Upper lobe of right lung (tissue), 1 donor: ENCODE measurements at places on chromosomes 16 and 17. TPM values are rescaled to one million over a fixed set of nuclear protein-coding genes. Genes with fewer than 3 reads are reported as not detected.

Gene STH
- total RNA-seq: not detected

Gene TBC1D3G
- total RNA-seq: not detected

Gene CENPX
- 40.2 TPM for total RNA-seq

Gene UTS2R
- not detected for total RNA-seq

Gene CRISPLD2
- total RNA-seq: 61.9 TPM

Gene ZNF286A
- total RNA-seq: 11.6 TPM

Gene KIF2B
- total RNA-seq: not detected

DNA sequence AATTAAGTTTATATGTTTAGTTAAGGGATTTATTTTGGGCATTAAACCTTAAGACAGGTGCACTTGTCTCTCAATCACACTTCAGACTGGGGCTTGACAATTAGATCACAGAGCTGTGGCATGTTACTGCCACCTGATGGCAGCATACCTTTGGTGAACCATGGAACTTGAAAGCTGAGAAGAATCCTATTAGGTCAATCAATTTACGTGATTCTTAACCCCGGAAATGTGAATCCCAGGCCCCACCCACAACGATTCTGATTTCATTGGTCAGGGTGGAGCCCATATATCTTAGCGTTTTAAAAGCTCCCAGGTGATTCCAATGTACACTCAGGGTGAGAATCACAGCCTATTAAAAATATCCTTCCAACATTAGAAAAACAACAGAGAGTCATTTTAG, 91.0 kb downstream of the GSG1L start:
- H3K27ac ChIP-seq: no peak overlapping the region
- no peak overlapping the region for H3K4me3 ChIP-seq
- H3K27me3 ChIP-seq: peaks cover 6% of the 10 kb centered on the region
- H3K36me3 ChIP-seq: no peaks in the 10 kb centered on the region
- DNase-seq: peak; percentile 21

- H3K27me3 ChIP-seq: no peaks in the 10 kb centered on the region
- no peaks in the 10 kb centered on the region for H3K4me1 ChIP-seq
- H3K36me3 ChIP-seq: no peaks in the 10 kb centered on the region
- DNase-seq: no peak
- H3K27ac ChIP-seq: no peak overlapping the region
- H3K4me3 ChIP-seq: no peak overlapping the region
Measured at GRCh38 chr17:37674511-37674910, 31.3 kb upstream of the DDX52 start.

DNA sequence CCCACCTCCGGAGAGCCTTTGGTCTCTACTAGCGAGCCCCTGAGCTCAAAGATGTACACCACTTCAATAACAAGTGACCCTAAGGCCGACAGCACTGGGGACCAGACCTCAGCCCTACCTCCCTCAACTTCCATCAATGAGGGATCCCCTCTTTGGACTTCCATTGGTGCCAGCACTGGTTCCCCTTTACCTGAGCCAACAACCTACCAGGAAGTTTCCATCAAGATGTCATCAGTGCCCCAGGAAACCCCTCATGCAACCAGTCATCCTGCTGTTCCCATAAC, 702 bp downstream of the SPN start:
- no peaks in the 10 kb centered on the region for H3K27me3 ChIP-seq
- no peak for DNase-seq
- H3K36me3 ChIP-seq: no peaks in the 10 kb centered on the region

DNA sequence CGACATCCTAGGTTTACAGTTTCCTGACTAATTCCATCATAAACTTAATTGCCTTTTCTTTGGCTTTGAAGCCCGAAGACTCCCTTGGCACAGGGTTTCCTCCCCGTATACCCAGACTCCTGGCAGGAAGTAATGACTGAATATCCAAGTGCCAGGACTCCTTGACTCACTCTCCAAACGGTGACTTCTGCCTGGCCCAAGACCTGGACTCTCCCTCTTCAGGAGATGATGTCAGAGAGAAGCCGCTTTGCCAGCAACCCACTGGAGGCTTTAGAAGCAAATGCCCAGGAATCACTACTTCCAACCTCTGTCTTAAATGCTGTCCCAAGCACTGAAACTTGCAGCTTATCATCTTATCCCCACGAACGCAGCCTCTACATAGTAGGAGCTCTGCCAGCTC, 146.5 kb downstream of the RGS9 start:
- no peak overlapping the region for H3K4me3 ChIP-seq
- DNase-seq: no peak
- no peaks in the 10 kb centered on the region for H3K36me3 ChIP-seq
- no peaks in the 10 kb centered on the region for H3K27me3 ChIP-seq
- no peak overlapping the region for H3K27ac ChIP-seq

DNA sequence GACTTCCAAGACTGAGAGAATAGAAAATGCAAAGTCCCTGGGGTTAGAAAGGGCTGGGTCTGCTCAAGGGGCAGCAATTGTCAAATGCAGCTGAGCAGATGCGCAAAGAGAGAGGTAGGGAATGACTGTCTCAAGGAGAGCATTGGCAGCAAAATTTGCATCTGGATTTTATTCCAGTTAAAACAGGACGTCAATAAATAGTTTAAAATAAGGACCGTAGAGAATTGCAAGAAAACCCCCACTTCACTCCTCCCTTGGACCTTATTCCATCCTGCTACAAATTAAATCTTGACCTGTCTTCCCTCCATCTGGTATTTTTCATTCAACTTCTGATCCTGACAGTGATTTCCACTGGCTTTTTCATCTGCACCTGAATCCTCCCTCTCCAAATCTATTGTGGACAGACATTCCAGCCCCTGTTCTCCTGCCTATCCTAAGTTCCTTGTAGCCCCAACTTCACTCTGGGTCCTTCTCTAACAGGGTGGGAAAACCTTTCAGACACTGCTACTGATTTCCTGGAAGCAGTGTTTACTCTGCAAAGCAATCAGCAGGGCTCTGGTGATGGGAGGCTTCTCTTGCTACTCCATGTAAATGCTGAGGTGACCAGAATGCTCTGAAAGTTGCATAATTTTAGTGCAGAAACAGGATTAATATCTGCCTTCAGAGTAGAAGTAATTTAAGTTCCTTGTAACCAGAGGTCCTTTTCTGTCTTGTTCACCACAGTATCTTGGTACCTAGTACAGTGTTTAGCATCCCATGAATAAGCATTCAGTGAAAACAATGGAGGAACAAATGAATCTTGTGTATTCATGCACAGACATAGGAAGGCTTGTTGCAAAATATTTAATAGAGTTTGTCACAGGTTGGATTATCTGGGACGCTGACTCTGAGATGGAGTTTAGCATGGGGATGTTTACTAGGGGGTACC, 79.2 kb downstream of the CDH11 start:
- no peaks in the 10 kb centered on the region for H3K4me1 ChIP-seq
- no peak for DNase-seq
- no peak overlapping the region for H3K4me3 ChIP-seq
- no peaks in the 10 kb centered on the region for H3K36me3 ChIP-seq

DNA sequence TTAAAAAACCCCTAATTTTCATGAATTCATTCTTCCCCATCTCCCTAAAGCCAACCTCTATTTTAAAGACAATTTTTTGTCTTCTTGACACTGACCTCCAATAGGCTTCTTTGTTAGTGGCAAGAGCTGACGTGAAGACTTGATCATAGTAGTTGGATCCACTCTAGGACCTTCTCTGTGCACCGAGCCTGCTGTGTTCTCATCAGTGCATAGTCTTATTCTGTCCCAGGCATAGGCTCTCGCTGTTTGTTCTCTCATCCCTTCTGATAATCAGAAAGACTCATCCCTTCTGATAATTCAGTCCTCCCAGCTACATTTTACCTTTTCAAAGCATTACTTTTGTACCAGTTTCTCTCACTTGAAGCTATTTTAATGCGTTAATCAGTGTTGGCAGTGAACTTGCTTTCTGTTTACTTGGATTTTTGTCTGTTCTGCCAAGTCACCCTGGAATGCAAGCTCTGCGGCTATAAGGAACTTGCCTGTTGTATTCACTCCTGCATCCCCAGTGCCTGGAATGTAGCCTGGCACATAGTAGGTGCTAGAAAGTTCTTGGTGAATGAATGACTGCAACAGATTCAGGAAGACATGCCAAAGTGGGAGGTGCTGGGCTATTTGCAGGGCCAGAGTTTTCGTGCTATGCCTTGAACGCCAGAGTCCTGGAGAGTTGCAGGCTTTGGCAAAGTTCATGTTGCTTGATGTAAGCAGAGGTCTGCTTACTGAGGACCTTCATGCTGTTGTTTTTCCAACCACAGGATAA, 147.6 kb upstream of the MPHOSPH6 start:
- H3K27ac ChIP-seq: no peak overlapping the region
- H3K36me3 ChIP-seq: no peaks in the 10 kb centered on the region
- peaks cover 4% of the 10 kb centered on the region for H3K4me1 ChIP-seq
- H3K27me3 ChIP-seq: no peaks in the 10 kb centered on the region

- H3K4me1 ChIP-seq: no peaks in the 10 kb centered on the region
- no peak for DNase-seq
- H3K27ac ChIP-seq: no peak overlapping the region
- H3K27me3 ChIP-seq: no peaks in the 10 kb centered on the region
Measured at GRCh38 chr16:84847564-84848355, 28.0 kb downstream of the CRISPLD2 start.

- H3K4me1 ChIP-seq: peaks cover 65% of the 10 kb centered on the region
- no peak for DNase-seq
- peaks cover 63% of the 10 kb centered on the region for H3K36me3 ChIP-seq
- peak overlapping the region; percentile 100 for H3K27ac ChIP-seq
- H3K4me3 ChIP-seq: peak overlapping the region; percentile 81
- H3K27me3 ChIP-seq: no peaks in the 10 kb centered on the region
Measured at GRCh38 chr17:64503821-64504768, 2.0 kb downstream of the DDX5 start.

GRCh38 chr17:8019166-8019565, 16.8 kb downstream of the GUCY2D start:
- peaks cover 13% of the 10 kb centered on the region for H3K27me3 ChIP-seq
- no peaks in the 10 kb centered on the region for H3K36me3 ChIP-seq
- peak; percentile 63 for DNase-seq
- no peak overlapping the region for H3K27ac ChIP-seq
- peaks cover 35% of the 10 kb centered on the region for H3K4me1 ChIP-seq

GRCh38 chr17:59427425-59427921, 96.0 kb downstream of the YPEL2 start:
- no peak for DNase-seq
- H3K4me3 ChIP-seq: no peak overlapping the region
- no peaks in the 10 kb centered on the region for H3K36me3 ChIP-seq
- no peaks in the 10 kb centered on the region for H3K27me3 ChIP-seq
- peaks cover 40% of the 10 kb centered on the region for H3K4me1 ChIP-seq
- peak overlapping the region; percentile 20 for H3K27ac ChIP-seq

- no peaks in the 10 kb centered on the region for H3K27me3 ChIP-seq
- peaks cover 46% of the 10 kb centered on the region for H3K4me1 ChIP-seq
- peaks cover 31% of the 10 kb centered on the region for H3K36me3 ChIP-seq
- DNase-seq: no peak
Measured at GRCh38 chr17:43020030-43020621, 2.1 kb downstream of the VAT1 start.

DNA sequence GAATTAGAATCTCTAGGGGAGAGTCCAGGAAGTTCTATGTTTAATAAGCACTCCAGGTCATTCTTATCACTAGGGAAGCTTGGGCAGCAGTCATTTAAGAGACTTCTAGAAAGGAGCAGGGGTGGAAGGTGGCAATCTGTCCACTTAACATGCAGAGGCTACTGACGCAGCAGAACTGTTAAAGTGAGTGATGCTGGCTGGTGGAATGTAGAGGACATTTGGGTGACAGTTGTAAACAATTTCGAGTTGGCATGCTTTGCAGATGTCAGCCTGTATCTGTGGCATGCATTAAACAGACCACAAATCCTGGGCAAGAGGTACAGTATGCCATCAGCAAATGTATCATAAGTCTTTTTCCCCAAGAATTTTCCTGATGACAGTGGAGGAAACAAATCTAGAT, 40.5 kb upstream of the HS3ST3A1 start:
- H3K36me3 ChIP-seq: no peaks in the 10 kb centered on the region
- no peak overlapping the region for H3K27ac ChIP-seq
- no peaks in the 10 kb centered on the region for H3K4me1 ChIP-seq
- H3K4me3 ChIP-seq: no peak overlapping the region
- no peaks in the 10 kb centered on the region for H3K27me3 ChIP-seq
- DNase-seq: no peak

DNA sequence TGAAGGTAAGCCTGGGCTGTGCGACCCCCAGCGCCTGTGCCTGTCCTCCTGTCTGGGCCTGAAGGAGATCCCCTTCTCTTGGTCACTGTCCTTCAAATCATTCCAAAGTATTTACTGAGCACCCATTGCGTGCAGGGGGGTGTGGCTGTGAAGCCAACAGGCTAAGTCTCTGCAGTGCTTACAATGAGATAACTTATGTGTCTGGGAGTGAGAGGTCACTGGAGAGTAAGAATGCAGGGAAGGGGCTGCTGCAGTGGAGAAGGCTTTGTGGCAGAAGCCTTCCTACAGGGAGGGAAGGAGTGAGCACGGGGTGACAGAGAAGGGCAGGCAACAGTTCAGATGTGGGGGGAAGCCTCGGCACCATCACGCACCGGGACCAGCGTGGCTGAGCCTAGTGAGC, 11.2 kb upstream of the SMIM5 start:
- no peak overlapping the region for H3K4me3 ChIP-seq
- no peak for DNase-seq
- no peaks in the 10 kb centered on the region for H3K27me3 ChIP-seq
- no peak overlapping the region for H3K27ac ChIP-seq
- H3K4me1 ChIP-seq: no peaks in the 10 kb centered on the region

DNA sequence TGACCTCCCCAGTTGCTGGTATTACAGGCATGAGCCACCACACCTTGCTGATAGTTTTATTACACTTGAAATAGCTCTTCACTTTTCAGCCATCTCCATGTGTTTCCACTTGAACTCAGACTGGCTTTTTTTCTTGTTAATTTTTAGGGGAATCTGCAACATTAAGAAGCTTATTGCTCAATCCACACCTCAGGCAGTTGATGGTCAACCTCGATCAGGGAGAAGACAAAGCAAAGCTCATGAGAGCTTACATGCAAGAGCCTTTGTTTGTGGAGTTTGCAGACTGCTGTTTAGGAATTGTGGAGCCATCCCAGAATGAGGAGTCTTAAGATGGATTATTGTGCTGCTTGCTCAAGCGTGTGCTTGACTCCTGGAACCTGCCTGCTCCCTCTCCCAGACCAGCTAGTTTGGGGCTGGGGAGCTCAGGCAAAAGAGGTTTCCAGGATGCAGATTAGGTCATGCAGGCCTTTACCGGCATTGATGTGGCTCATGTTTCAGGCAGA, 8.6 kb downstream of the ZNHIT3 start:
- H3K27ac ChIP-seq: no peak overlapping the region
- H3K36me3 ChIP-seq: peaks cover 79% of the 10 kb centered on the region
- DNase-seq: no peak
- no peaks in the 10 kb centered on the region for H3K27me3 ChIP-seq

DNA sequence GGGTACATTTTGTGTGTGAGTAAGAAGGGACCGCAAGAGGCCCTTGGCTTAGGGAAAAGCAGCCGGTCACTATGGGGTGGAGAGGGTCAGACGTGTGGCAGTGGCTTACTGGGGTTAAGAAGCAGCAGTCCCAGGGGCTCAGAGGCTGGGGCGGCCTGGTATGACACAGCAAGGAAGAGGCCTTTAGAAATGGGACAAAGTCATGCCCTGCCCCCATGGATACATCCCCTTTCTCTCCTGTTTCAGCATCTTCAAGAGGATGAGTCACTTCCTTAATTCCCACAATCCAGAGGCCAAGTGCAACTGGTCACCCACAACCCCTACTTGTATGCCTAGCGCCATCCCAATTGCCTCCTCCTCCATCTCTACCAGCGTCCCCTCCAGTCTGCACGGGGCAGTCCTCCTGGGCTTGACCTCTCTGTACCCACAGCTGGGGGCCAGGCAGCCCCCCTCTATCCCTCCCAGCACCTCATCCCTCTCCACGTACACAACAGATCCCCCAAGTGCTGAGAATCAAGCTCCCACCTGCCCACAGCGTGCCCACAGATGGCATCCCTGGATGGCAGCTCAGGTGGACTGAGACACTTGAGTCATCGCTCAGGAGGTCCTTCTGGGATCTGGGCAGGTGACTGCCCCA, 6.9 kb upstream of the EFTUD2 start:
- H3K36me3 ChIP-seq: no peaks in the 10 kb centered on the region
- no peak overlapping the region for H3K27ac ChIP-seq
- DNase-seq: no peak
- peaks cover 3% of the 10 kb centered on the region for H3K4me1 ChIP-seq
